ENCODE measurements at places on chromosomes 1 and 21.

GRCh38 chr1:18569811-18570545, 60.7 kb upstream of the PAX7 start:
- no peak for DNase-seq

GRCh38 chr21:44829507-44830092, 11.7 kb upstream of the SUMO3 start:
- DNase-seq, result no peak

DNA sequence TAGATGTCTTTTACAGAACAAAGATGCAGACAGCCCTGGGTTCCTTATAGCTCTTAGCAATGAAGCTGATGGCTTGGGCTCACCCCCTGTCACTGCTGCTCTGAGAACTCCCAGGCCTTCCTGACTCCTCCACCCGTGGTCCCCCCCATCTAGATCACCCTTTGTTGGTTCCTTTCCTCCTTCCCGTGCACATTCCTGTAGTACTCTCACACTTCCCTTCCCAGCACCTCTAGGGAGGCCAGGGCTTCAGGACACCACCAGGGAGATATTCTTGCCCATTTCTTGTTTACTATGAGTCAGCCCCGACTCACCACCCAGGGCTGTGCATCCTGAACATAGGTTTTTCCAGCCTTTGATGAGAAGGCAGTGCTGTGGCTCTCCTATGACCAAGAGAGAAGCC, 14.4 kb upstream of the NOS1AP start:
- DNase-seq, result no peak

DNA sequence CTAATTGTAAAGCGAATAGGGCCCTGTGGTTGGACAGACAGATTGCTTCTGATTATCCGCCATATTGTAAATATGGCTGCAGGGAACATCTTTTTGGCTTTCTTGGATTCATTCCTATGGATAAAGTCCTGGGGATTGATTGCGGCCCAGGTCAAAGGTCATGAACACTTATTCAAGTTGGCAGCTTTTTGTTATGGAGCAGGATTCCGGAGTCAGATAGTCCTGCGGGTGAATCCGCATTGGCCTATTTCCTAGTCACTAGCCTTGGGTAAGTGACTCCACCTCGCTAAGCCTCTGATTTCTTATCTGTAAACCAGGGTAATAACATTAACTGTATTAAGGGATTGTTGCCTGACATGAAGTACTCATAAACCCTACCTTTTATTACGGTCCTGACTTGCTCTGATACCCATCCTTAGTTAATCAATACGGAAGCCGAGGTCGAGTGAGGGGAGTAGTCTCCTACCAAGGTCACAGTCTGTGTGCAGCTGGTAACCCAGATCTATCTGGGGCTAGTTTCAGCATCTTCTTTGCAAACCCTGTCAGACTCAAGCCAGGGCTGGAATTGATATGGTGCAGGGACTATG, 31.7 kb downstream of the EDN2 start:
- DNase-seq, result no peak

DNA sequence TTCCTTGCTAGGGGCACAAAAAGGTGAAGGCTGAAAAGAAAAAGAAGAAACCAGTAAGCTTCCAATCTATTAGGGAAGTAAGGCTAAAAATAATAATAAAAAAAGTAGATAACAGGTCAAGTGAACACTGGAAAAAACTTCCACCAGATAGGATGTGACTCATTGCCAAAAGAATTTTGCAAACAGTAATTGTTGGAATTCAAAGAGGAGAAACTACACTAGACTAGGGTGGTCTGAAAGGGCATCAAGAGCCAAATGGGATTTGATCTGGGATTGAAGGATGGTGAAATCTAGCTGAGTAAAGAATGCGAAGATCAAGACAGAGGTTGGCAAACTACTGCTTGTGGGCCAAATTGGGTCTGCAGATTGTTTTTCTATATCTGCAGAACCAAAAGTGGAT, 6.0 kb upstream of the ST6GALNAC3 start:
- DNase-seq, result no peak

- no peak for DNase-seq
Measured at GRCh38 chr1:20867062-20867461, 80.0 kb upstream of the HP1BP3 start.

- no peak for DNase-seq
Measured at GRCh38 chr1:222798975-222799374, 15.9 kb upstream of the DISP1 start.

DNA sequence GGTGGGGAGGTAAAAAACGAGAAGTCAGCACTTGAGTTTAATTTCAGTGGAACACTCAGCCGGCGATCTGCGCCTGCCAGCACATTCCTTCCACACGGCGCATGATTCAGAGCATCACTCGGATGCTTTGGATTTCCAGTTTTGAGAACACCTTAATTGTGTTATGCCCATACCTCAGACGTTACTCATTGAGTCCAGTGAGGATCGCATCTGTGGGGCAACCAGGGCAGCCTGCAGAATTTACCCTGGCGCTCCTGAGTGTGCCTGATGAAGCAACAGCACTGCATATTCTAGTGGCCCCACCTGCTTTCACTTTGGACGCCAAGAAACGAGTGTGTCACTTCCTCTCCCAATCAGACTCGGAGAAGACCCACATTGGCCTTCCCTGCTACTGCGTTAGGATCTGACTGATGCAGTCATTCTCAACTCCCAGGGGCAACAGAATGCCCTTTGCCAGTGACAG, 19.9 kb downstream of the FAM89A start:
- no peak for DNase-seq

DNA sequence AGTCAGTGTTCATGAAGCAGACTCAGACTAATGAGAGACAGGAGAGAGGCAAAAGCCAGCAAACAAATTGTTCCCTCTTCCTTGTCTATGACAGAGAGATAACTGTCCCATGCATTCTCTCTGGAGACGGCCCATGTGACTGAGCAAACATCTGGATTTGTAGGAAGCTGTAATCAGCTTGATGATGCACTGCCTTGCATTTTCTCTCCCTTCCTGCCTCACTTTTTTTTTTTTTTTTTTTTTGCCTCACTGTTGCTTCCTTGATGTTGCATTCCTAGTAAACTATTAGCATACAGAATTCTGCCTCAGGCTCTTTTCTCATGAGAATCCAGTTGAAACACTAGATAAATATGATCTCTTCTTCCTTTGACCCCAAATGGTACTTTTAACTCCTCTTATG, 134.5 kb downstream of the HHIPL2 start:
- DNase-seq, result no peak

- no peak for DNase-seq
Measured at GRCh38 chr1:57010511-57010910, 44.7 kb upstream of the C8B start.

DNA sequence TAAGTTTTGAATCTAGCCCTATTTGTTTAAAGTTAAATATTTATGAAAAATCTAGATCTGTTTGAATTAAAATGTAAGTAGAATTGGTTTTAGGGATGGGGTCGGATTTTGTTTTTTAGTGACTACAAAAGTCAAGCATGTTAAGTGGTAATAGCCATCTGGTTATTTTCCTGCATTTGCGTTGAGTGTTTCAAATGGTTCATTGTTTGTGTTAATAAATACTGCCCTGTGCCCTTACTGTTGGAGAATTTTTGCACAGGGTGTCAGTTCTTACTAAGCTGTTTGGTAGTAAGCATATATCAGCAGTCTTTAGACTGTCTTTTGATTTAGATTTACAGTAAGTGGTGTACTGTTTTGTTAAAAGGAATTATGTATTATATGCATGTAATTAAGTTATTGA, 46.1 kb upstream of the TARS2 start:
- DNase-seq, result no peak

- peak; percentile 91 for DNase-seq
Measured at GRCh38 chr1:162696286-162696862, 64.1 kb downstream of the DDR2 start.

- DNase-seq, result peak; percentile 4
Measured at GRCh38 chr1:18948048-18948912, 8.2 kb downstream of the IFFO2 start.

DNA sequence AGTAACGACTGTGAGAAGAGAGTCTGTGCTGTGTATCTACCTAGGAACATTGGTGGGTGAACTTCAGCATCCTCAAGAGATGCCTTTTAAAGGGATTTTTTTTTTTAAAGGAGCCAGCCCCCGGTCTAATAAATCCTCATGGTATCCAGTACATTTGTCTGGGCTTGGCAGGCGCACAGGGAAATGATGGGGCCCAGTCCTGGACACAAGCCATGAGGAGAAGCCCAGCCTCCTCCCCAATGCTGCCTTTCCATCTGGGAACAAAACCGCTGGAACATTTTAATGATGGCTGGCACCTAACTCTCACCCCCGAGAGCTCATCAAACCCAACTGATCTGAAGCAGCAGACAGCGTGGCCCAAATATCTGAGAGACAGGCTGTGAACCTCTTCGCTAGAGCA, 64.2 kb downstream of the ACOT7 start:
- DNase-seq, result no peak

GRCh38 chr1:62386351-62387121, 50.3 kb upstream of the USP1 start:
- DNase-seq, result no peak

DNA sequence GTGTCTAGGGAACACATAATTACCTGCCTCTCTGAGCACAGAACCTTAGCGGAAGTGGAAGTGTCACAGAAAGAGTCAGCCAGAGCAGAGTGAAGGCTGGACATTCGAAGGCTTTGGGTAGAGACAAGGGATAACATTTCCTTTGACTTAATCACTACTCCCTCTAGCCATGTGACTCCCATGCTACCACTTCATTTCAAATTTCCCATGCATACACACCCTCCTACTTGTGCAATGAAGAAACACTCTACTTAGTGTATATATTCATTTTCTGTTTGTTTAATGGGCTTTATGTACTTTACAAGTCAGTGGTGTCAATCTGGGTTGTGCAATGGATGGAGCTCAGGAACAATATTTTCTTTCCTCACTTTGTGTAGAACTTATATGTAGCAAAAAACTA, 6.9 kb downstream of the ANKRD35 start:
- no peak for DNase-seq

DNA sequence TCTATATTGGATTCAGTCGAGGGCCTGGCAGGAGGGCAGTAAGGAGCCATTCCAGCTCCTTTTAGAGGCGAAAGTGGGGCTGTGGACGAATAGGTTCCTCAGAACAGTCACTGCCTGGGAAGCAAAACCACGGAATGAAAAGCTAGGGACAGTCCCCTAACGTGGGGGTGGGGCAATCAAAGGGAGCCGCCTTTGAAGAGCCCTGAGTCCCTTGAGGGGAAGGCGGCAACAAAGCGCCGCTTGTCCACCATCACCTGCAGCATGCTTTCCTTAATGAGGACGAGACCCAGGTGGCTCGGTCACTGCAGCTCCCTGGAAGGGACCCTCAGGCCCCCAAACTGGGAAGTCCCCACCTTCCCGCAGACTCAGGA, 184.7 kb downstream of the ETS2 start:
- no peak for DNase-seq

- no peak for DNase-seq
Measured at GRCh38 chr1:207244409-207244801, 77.1 kb upstream of the CD55 start.

GRCh38 chr21:42584296-42584641, 69.2 kb upstream of the PDE9A start:
- DNase-seq, result no peak

- DNase-seq, result no peak
Measured at GRCh38 chr1:158930504-158930903, 848 bp upstream of the PYHIN1 start.

GRCh38 chr21:46562964-46563607, 41.8 kb downstream of the S100B start:
- no peak for DNase-seq
